Thyroid gland (tissue), 4 donors: ENCODE measurements at places on chromosomes 2 and 18. TPM values are rescaled to one million over a fixed set of nuclear protein-coding genes. Genes with fewer than 3 reads are reported as not detected.

KIF1A gene
- total RNA-seq: 1.2 TPM

- no peak for DNase-seq
Measured at GRCh38 chr2:144180131-144180530, 339.8 kb downstream of the ZEB2 start.

DNA sequence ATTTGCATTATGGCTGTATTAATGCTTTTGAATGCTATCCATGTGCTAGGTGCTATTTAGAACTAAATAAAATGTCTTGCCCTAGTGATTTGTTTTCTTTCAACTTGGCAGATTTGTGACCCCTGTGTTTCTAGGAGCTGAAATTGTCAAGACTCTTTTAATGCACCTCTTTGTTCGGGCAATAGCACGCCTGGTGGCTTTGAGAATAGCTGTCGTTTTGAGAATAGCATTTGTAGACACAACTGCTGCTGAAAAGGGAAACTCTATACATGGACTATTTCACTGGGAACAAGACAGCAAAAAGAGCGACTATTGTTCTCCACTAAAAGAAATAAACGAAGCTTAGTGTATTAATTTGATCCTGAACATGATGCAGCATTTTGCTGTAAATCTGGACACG lies 352.1 kb upstream of the ZNF521 start:
- DNase-seq: peak; percentile 39

DNA sequence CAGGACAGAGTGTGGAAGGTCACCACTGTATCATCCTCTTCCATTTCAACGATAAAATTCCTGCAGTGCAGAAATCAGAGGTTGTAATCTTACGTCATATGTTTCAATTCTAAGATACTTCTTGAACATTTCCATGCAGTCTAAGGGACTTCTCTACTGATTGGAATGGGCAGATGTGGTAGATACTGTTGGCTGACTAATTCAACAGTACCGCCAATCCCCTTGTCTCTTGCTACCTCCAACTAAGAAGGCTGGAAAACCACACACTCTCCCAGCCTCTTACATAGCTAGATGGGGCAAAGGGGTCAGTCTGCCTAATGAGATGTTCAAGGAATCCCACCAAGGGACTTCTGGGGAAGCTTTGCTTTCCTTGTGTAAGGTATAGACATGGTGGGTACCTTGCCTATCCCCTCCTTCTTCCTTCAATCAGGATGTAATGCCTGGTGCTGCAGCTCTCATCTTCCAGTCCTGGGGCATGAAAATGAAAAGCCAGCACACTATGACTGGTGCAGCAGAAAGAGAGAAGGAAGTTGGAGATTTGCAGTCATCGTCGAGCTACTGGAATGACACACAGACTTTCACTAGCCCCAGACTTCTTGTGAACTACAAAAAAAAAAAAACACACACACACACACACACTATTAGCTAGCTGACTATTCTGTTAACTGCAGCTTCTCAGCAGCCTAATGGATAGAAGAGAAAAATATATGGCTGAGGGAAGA lies 84.1 kb downstream of the ALPK2 start:
- DNase-seq: no peak

DNA sequence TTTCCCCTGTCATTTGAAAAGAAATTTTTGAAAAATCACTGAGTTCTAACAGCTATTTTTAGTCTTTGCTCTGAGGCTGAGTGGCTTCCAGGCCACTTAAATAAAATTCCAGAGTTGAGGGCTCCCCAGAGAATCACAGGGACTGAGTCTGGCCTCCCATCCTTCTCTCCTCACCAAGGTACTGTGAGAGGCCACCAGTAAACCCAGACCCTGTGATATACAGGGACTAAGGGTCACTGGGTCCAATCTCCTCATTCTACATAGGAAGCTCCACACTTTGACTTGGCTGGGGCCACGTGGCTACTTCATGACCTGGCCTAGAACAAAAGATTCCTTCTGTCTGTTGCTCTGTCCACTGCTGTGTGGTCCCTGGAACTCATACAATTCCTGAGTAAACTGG lies 123.2 kb upstream of the CDCA7 start:
- no peak for DNase-seq

- no peak for DNase-seq
Measured at GRCh38 chr2:131646669-131647297, 119.1 kb downstream of the CCDC74A start.

POTEI gene
- 0.11 TPM for total RNA-seq

GRCh38 chr2:56132138-56132537 lies 51.7 kb upstream of the CCDC85A start:
- DNase-seq: no peak

LGALSL gene
- 12.1 TPM for total RNA-seq

- no peak for DNase-seq
Measured at GRCh38 chr18:79772865-79773696, 24.7 kb upstream of the KCNG2 start.

TLX2 gene
- total RNA-seq: not detected

- no peak for DNase-seq
Measured at GRCh38 chr18:13513481-13513880, 212.9 kb downstream of the FAM210A start.

- no peak for DNase-seq
Measured at GRCh38 chr2:3612639-3613523, 18.0 kb downstream of the COLEC11 start.

DNA sequence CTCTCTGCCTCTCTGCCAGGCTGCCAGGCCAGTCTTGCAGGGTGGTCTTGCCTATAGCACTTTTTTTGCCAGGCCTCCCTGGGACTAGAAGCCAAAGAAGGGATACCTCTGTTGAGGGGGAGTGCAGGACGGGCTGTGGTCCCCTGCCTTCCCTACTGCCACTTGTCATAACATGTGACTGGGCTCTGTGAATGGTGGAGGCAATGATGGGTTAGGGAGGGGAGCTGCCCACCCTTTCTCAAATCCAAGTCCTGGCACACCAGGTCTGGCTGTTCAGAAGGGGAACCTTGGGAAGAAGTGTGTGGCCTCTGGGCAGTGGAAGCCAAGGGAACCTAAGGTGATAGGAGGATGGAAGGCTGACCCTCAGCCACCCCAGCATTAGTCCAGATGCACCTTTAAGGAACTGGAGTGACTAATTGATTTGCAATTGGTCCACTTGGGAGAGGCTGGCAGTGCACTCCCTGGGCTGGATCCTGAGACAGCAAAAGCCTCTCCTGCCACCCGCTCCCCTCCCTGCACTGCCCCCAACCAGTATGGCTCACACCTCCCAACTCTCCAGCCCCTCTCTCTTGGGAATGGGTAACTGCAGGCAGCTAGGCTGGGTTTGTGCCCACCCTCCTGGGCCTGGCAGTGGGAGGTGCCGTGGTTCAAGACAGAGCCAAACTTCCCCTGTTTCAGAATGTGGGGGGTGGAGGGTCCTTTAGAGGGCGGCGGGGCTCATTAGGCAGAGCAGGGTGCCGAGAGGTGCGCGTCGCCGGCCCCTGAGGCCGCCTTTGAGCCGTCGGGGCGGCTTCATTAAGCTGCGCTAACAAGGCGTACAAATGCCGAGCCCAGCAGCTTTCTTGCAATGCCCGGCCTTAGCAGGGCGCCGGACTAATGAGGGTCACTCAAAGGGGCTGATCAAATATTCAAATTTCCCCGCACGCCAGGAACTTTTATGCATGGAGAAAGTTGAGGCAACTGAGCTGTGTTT lies 4.5 kb upstream of the SIX3 start:
- DNase-seq: no peak

ZAP70 gene
- total RNA-seq: 4.0 TPM

GPBAR1 gene
- 2.1 TPM for total RNA-seq

DNA sequence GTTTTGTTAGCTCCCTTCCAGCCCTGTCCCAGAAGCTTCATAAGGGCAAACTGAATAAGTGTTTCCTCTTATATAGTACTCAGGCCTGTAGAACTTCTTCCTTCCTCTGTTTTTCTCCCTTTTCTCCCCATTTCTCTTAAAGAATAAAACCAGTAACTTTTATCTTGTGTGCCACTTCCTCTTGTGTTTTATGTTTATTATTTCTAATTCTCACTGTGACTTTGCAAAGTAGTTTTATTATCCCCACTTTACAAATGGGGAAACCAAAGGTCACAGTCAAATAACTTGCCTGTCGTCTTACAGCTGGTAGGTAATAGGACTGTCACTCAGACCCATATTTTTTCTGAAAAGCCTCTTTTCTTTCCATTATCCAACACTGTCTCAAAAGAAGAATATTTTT lies 42.4 kb downstream of the RBBP8 start:
- no peak for DNase-seq

KIF5C gene
- 2.8 TPM for total RNA-seq

DNA sequence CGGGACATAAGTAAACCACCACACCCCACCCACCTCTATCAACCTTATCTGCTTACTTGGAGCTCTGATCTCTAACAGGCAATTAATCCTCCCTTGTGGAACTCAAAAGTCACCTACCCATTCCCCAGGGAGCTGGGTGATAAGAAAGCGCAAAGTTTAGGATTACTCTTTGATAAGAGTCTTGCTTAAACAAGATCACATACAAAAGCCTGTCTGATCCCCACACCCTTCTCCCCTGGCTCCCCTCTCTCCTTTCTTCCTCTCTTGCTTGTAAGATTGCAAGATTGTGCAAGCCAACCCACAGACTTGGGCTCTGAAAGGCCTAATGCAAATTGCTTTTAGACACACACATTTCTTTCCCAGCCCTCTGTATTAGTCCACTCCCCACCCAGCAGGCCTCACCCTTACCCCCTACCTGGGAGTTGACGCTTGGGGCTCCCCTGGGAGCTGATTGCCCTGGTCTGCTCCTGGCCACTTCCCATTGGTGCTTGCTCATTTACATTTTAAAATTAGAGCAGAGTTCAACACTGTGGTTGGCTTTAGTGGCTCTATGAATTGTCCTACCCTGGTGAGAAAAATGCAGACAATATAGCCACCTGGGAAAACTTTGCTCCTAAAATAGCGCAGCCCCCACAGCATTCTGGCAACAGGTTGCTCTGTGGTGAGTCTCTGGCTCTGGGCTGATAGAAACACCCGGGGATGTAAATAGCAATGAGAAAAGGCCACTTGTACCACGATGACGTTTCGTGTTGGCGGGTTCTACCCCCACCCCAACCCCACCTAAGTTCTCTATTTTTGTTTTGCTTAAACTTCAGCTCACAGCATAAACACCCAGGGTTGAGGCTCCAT lies 92.8 kb upstream of the MSH2 start:
- DNase-seq: peak; percentile 13

DNA sequence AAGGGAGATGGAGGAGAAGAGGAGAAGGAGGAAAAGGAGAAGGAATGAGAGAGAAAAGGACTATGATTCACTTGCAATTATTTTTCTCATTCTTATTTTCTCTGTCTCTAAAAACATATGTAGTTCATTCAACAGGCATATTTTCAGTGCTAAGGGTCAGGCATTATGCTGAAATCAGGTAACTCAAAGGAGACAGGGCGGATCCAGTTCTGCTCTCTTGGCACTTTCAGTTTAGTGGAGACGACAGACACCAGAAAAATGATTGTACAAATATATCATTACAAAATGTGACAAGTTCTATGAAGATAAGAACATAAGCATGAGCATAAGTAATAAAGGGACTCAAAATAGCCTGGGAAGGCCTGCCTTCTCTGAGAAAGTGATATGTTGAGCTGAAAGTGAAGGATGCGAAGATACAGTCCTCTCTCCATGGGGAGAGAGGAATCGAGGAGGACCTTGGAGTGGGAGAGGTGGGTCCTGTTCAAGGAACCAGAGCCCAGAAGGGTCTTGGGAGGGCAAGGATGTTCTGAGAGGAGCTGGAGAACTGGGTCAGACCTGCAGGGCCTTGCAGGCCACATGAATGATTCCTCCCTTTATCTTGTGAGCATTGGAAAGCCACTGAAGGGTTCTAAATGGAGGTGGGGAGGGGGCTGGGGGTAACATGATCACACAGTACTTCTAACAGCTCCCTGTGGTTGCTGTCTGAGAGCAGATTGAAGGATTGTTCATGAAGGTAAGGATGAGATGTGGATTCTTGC lies 58.6 kb upstream of the TMEM17 start:
- DNase-seq: no peak

DNA sequence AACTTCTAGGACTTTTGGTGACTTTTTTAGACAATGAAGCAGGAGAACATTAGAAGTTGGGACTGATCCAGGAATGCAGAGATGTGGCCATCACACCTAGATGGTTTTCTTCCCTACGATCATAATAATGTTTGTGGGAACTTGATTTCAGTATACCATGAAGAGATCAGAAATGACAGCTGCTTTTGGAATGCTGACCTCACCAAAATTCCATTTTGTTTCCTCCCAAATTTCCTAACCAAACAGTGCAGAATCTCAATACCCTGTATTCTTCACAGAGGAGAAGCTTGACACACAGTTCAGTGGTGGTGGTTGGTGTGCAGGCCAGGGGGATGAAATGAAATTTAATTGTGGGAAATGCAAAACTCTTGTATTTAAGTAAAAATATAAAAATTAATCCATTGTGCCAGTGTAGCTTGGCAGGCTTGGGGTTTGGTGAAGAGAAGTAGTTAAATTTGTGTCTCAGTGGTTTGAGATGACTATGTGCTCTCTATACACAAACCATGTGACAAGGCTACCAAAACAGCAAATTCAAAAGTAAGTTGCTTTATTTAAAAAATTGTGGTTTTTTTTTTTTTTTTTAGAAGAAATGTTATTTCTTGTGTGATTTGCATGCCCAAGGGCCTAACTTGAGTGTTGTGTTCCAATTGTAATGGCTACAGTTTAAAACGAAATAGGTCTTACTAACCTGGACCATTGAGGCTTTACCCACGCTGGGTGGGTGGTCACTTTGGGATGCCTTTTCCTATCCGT lies 252.4 kb downstream of the LPIN1 start:
- no peak for DNase-seq

- no peak for DNase-seq
Measured at GRCh38 chr18:48186861-48187260, 222.3 kb downstream of the ZBTB7C start.

DNA sequence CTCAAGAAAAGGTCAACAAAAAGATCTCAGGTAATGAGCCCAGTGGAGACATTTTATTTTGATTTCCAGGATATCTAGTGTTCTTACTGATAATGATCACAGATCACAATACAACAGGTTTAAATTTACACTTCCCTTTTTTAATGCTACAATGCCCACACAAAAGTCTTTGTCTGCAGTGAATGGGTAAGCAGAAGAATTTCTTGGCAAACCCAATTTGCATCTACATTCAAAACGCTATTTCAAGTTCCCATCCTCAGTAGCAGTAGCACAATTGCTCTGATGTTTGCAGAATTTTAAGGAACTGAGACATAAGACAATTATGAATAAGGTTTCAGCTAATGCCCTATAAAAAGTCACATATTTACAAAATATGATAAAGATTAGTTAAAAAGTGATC lies 929.4 kb upstream of the PIK3C3 start:
- no peak for DNase-seq

DNA sequence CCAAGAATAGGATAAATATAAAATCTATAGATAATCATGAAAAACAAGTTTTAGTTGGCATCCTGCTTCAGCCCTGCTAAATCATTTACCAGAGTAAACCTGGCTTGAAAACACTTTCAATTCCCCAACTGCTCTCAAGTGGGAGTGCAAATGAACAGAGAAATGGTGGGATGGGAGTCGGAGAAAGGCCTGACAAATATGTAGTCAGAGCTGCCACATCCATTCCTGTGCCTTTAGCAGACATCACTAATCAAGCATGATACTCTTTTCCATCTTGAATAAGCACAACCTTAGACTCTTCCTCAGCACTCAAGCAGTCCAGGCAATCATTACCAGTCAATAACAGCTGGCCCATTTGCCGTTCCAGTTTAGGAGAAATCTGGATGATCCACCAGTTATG lies 101.3 kb downstream of the ANKRD44 start:
- DNase-seq: no peak

CYP26B1 gene
- 15.4 TPM for total RNA-seq
